ENCODE measurements at places on chromosomes 13 and 19.

GRCh38 chr19:58513694-58514563 is 2.1 kb upstream of the SLC27A5 start:
- peak; percentile 87 for DNase-seq

DNA sequence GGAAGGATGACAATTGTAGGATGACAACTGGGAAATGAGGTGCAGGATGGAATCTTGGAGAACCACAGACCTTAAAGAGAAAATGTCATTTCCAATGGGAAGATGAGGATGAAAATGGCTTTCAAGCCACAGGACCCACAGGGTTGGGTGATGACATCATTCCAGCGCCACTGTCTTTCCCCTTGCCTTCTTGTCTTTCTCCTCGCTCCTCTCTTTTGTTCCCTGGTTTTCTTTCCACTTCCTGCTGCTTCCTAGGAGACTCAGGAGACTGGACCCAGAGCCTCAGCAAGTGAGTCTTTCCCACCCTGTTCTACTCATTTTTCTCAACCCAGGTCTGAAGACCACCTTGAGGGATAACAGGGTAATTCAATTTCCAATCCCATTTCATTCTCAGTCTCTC is 548.8 kb downstream of the FGF9 start:
- no peak for DNase-seq

- no peak for DNase-seq
These were observed 13.3 kb downstream of the CD37 start for GRCh38 chr19:49348305-49349189.

- DNase-seq = no peak
These were observed 10.3 kb downstream of the CYP2B6 start for GRCh38 chr19:41001243-41001971.

All from stimulated activated CD4-positive, alpha-beta T cell treated with anti-CD3 and anti-CD28 coated beads, TNF-alpha, amount 100 ng/mL, for 1 hour (primary cell).